ENCODE measurements at places on chromosomes 4 and X. TPM values are rescaled to one million over a fixed set of nuclear protein-coding genes. Genes with fewer than 3 reads are reported as not detected.
A peak's percentile ranks its signal among the peaks of the same experiment; 100 is the strongest.

Gene TEX28
- not detected for polyA plus RNA-seq

DNA sequence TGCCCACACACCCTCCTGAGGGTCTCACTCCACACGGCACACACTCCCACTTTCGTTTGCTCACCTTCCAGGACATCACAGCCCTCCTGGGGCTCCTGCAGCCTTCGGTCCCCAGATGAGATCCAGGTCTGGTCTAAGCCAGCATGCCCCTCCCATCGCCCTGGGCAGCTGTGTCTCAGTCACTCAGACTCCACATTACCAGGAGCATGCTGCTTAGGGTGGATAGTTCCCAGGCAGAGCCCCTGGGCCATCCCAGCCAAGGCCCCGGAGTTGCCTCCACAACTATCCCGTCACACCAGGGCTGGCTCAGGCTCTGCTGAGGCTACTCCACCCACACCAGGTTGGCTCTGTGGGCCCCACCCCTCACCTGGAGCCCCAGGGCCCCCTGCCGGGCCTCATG is 50.4 kb upstream of the PSAPL1 start:
- DNase-seq, result no peak

GRCh38 chr4:114205261-114205660 is 225.8 kb upstream of the ARSJ start:
- DNase-seq, result no peak

DNA sequence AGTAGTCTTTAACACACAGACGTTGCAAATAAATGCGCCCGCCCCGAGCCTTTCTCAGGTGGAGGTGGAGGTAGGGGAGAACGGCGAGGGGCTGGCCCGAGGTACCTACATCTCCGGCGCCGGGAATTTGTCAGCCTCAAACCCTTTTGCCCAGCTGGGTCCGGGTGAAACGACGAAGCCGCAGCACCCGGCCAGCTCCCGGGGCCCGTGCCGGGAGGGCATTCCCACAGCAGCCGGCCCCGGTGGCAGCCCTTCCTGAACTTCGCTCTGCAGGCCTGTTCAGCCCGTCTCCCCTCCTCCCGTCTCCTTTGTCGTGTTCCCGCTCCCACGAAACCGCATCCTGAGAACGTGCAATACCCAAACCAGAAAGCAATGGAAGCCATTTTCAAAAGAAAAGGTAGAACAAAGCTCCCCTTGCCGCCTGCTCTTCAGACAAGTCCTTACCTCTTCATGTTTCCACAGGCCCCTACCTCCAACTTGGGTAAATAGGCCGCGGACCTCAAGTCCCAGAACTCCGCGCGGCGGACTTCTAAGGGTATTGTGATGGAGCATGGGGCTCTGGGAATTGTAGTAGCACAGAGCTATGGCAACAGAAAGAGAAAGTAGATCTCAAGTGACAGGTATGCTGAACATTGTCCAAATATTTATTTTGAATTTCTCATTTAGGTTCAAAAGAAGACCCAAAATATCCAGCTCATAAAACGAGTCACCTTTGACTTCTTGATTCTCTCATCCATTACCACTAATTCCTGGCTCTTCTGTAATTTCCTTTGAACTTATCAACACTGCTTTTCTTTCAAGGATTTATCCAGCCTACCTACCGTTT is at the start of gene RBM41:
RBM41 (minus strand) TSS at position 501 of the 826 bp plus-strand sequence; CDS start at position 452, 49 bp downstream.
- peak; percentile 52 for DNase-seq

DNA sequence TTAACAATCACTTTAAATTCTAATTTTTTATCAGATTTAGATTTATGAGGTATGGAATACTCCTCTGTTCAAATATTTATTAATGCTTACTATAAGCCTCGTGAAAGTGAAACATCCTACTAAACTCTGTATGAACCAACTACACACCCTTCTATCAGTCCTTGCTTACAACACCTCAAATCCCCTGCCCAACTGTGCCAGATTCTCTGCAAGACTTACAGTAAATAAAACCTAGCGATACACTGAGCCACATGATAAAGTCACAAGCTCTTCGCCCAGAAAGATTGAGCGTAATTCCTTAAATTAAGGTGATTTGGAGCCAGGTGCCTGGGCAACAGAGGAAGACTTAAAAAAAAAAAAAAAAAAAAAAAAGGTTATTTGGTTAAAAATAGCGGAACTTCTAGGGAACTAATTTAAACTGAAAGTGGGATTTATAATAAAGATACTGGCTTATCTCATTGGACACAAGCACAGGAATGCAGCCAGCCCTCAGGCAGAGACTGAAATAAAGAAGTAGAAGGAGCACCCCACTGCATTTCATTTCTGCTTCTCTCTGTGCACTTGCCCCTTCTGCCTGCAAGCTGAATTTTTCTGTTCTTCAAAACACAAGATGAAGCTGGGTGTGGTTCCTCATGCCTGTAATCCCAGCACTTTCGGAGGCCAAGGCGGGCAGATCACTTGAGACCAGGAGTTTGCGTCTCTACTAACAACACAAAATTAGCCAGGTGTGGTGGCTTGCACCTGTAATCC is 17.5 kb upstream of the C4orf36 start:
- DNase-seq, result no peak

- peak; percentile 8 for DNase-seq
Observed at GRCh38 chr4:88054901-88055300, 47.5 kb downstream of the PKD2 start.

GRCh38 chr4:7697343-7697742 is 242.3 kb downstream of the AFAP1 start:
- no peak for DNase-seq

DNA sequence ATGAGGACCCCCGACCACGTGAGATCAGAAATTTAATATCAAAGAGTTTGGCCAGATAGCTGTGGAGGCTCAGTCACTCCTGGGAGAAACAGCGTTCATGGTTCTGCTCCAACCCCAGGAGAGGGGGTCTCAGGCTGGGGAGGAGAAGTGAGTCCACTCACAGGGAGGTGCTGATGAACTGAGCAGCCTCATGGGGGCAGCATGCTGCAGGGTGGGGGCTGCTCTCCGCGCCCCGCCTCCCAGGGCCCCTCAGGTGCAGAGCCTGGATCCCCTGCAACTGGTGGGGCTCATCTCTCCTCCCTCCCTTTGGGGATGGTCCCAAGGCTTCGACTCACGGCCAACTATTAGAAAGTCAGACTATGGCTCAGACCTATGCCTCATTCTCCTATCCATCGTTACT is 26.6 kb upstream of the C4orf50 start:
- DNase-seq, result no peak

DNA sequence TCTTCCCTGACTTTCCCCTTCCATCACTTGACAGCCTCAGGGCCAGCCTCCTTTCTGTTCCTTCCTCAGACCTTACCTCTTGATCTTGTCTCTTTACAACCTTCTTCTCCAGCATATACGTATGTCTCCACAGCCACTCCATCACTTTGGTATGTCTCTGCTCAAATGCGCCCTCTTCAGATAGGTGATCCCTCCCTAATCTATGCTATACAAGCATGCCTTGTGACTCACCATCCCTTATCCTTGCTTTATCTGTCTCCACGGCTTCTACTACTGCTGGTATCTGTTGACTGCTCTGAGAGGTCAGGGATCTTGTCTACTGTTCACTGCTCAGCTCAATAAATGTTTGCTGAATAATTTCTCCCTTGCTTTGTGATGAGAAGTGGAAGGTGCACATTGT is 9.0 kb downstream of the ARAP2 start:
- no peak for DNase-seq

- no peak for DNase-seq
Observed at GRCh38 chr4:77921701-77922100, 59.1 kb downstream of the MRPL1 start.

Gene PPP4R3C
- polyA plus RNA-seq, result not detected

- no peak for DNase-seq
Observed at GRCh38 chrX:126770179-126770578, 49.4 kb upstream of the PRR32 start.

Gene RBM46
- not detected for polyA plus RNA-seq

Gene IL13RA1
- polyA plus RNA-seq, result 50.6 TPM

Gene THAP6
- polyA plus RNA-seq, result 20.0 TPM

Gene SPANXA1
- not detected for polyA plus RNA-seq

- no peak for DNase-seq
Observed at GRCh38 chr4:48484494-48485168, 1.5 kb downstream of the SLC10A4 start.

Gene PRRG3
- 4.8 TPM for polyA plus RNA-seq

- no peak for DNase-seq
Observed at GRCh38 chr4:154720123-154720522, 23.7 kb upstream of the LRAT start.

DNA sequence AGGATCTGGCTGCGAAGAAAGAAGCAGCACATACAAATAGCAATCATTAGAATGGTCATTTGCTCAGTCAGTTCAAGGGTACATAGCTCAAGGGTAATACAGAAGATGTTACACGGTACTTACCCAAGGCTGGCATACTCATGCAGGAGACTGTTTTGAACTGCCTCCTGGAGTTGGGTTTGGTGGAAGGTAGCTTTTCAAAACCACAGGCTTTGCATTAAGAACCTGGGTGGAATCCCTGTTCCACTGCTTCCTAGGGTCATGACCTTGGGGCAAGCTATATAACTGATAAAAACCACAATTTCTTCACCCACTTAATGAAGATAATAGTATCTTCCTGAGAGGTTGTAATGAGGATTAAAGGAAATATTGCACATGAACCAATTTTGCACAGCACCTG is 36.5 kb downstream of the TBC1D9 start:
- DNase-seq, result no peak

GRCh38 chr4:70728091-70728490 is 6.3 kb downstream of the RUFY3 start:
- DNase-seq, result no peak

- DNase-seq, result no peak
Observed at GRCh38 chr4:169184236-169184635, 86.5 kb downstream of the SH3RF1 start.

DNA sequence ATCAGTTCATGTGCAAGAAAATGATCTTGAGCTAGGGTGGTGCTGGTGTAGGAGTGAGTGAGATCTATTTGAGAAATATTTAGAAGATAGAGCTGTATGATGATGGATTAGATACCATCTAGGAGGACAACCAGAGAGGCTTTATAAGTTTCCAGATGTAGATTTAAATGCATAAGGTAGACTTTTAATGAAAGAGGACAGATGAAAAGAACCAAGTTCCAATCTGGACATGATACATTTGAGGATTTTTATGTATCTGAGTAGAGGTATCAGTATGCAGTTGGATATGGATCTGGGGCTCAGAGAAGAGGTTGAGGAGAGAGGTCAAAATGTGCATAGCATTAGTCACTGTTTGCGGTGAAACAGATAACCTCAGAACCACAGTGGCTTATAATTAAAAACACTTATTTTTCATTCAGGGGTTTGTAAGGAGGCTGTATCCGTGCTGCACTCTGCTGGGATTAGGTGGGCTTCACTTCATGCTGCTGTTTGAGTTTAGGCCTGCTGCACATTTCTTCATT is 348.7 kb downstream of the BMPR1B start:
- no peak for DNase-seq

DNA sequence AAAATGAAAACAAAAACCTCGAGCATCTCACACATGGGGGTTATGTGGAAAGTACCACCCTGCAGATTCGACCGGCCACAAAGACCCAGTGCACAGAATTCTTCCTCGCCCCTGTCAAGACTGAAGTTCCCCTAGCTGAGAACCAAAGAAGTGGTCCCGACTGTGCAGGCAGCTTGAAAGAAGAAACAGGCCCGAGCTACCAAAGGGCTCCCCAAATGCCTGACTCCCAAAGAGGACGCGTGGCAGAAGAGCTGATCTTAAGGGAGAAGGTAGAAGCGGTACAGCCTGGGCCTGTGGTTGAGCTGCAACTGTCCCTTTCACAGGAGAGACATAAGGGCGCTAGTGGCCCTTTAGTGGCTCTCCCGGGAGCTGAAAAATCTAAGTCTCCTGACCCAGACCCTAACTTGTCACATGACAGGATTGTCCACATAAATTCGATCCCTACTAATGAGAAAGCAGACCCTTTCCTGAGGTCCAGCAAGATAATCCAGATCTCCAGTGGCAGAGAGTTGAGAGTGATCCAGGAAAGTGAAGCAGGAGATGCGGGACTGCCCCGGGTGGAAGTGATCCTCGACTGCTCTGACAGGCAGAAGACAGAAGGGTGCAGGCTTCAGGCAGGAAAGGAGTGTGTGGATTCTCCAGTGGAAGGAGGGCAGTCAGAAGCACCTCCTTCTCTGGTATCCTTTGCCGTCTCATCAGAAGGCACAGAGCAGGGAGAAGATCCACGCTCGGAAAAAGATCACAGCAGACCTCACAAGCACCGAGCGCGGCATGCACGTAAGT is 108.8 kb upstream of the MYOZ2 start:
- no peak for DNase-seq

GRCh38 chrX:112746812-112747595 is 67.3 kb upstream of the LHFPL1 start:
- DNase-seq, result no peak

GRCh38 chr4:155795991-155796390 is 37.2 kb downstream of the GUCY1B1 start:
- no peak for DNase-seq

Gene ZCCHC18
- polyA plus RNA-seq, result 4.3 TPM

DNA sequence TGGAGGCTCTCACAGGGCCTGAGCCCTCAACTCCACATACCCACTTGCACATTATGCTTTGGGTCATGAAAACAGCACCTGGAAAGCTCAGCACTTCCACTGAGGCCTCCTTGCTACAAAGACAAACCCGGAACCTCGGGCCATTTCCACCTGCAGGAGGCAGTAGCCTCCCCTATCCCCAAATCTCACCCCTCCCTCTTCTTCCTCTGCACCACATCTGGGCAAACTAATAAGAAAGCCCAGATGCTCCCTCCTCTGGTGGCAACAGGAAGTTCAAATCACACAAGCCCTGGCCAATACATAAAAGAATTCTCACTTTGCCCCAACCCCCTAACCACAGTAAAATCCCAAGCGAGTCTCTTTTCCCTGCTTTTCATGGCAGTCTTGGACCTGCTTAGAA is 136.4 kb downstream of the MAPK10 start:
- no peak for DNase-seq

Measured in renal cortex interstitium (tissue), 15 donors.